Activated CD8-positive, alpha-beta T cell treated with anti-CD3 and anti-CD28 coated beads for 36 hours (primary cell): ENCODE measurements at places on chromosomes 4 and X. TPM values are rescaled to one million over a fixed set of nuclear protein-coding genes. Genes with fewer than 3 reads are reported as not detected.

Gene WAS
- 81.9 TPM for total RNA-seq

Gene SYNPO2
- 0.13 TPM for total RNA-seq

Gene HPSE
- 6.0 TPM for total RNA-seq

DNA sequence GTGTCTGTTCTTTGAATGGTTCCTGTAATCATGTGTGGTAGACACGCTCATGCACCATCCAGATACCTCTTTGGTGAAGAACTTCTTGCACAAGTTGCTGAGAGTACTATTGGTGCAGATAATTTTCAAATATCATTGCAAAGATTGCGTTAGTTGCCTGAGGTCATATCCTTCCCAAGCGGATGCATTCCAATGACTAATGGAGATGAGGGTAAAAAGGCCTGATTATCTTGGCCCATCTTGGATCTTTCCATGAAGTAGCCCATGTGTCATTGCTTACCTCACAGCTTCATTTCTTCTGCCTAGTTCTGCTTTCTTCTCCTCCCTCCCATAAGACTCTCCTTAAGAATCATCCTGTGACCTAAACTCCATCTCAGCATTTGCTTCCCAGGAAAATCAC, 384.9 kb upstream of the CNKSR2 start:
- H3K27ac ChIP-seq: no peak overlapping the region
- H3K36me3 ChIP-seq: no peaks in the 10 kb centered on the region
- DNase-seq: no peak
- no peaks in the 10 kb centered on the region for H3K4me1 ChIP-seq
- no peak overlapping the region for H3K4me3 ChIP-seq

GRCh38 chr4:169024762-169025161, 14.7 kb upstream of the CBR4 start:
- no peak overlapping the region for H3K27ac ChIP-seq
- H3K27me3 ChIP-seq: peaks cover 9% of the 10 kb centered on the region
- DNase-seq: no peak
- H3K4me3 ChIP-seq: no peak overlapping the region
- no peaks in the 10 kb centered on the region for H3K4me1 ChIP-seq
- no peaks in the 10 kb centered on the region for H3K36me3 ChIP-seq

DNA sequence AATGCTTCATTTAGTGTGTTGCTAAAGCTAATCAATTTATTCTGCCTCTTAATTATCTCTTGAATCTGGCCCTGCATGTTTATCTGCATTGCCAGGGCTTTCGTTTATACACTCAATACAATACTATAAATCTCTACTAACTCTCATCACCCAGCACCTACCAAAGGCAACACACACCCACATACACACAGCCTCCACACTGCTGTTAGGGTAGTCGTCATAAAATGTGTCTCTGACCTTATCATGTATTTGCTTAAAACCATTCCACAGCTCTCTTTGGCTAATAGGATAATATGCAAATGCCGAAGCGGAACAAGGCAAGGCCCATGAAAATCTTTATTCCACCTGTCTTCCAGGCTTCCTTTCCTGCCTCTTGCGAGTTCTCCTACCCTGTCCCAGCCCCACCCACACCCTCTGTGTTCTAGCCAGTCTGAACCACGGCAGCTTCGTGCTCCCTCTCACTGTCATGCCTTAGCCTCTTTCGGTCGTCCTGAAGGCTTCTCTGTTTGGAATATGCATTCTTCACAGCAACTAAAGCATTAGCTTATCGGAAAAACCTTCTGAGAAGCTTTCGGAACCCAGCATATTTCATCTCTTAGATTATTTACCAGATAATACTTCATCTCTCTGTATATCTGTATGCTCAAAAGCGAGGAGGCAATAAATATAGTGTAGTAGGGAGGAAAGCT, 333.5 kb downstream of the TENM3 start:
- no peak overlapping the region for H3K4me3 ChIP-seq
- no peaks in the 10 kb centered on the region for H3K36me3 ChIP-seq
- no peaks in the 10 kb centered on the region for H3K4me1 ChIP-seq
- peaks cover 6% of the 10 kb centered on the region for H3K27me3 ChIP-seq
- DNase-seq: no peak
- no peak overlapping the region for H3K27ac ChIP-seq

GRCh38 chrX:95645738-95646137, 1038.9 kb upstream of the DIAPH2 start:
- no peaks in the 10 kb centered on the region for H3K36me3 ChIP-seq
- H3K27me3 ChIP-seq: no peaks in the 10 kb centered on the region
- no peak for DNase-seq
- no peaks in the 10 kb centered on the region for H3K4me1 ChIP-seq
- no peak overlapping the region for H3K4me3 ChIP-seq

- H3K4me3 ChIP-seq: no peak overlapping the region
Observed at GRCh38 chr4:146524663-146525062, 2.9 kb upstream of the SLC10A7 start.

GRCh38 chr4:84277923-84278322, 221.2 kb downstream of the NKX6-1 start:
- H3K4me3 ChIP-seq: no peak overlapping the region
- no peaks in the 10 kb centered on the region for H3K36me3 ChIP-seq
- no peaks in the 10 kb centered on the region for H3K4me1 ChIP-seq
- no peak overlapping the region for H3K27ac ChIP-seq
- no peak for DNase-seq

- H3K4me3 ChIP-seq: no peak overlapping the region
- peaks cover 4% of the 10 kb centered on the region for H3K4me1 ChIP-seq
- DNase-seq: no peak
- H3K36me3 ChIP-seq: peaks cover 1% of the 10 kb centered on the region
Observed at GRCh38 chr4:22391551-22391950, 124.3 kb downstream of the ADGRA3 start.

GRCh38 chr4:25308761-25309160, 3.8 kb upstream of the ZCCHC4 start:
- no peak for DNase-seq
- no peak overlapping the region for H3K27ac ChIP-seq

GRCh38 chr4:57303012-57303751, 193.0 kb upstream of the IGFBP7 start:
- H3K4me3 ChIP-seq: no peak overlapping the region
- H3K36me3 ChIP-seq: no peaks in the 10 kb centered on the region
- H3K27me3 ChIP-seq: no peaks in the 10 kb centered on the region

- no peak overlapping the region for H3K4me3 ChIP-seq
- no peaks in the 10 kb centered on the region for H3K4me1 ChIP-seq
- H3K27me3 ChIP-seq: no peaks in the 10 kb centered on the region
- DNase-seq: no peak
- H3K36me3 ChIP-seq: no peaks in the 10 kb centered on the region
Observed at GRCh38 chr4:66279084-66279483, 608.8 kb upstream of the EPHA5 start.

GRCh38 chr4:48795108-48795507, 15.0 kb upstream of the FRYL start:
- DNase-seq: no peak
- no peak overlapping the region for H3K27ac ChIP-seq
- H3K4me3 ChIP-seq: no peak overlapping the region
- H3K27me3 ChIP-seq: peaks cover 2% of the 10 kb centered on the region
- peaks cover 14% of the 10 kb centered on the region for H3K4me1 ChIP-seq
- no peaks in the 10 kb centered on the region for H3K36me3 ChIP-seq
